ENCODE measurements at places on chromosomes 5 and 9.
A peak's percentile ranks its signal among the peaks of the same experiment; 100 is the strongest.

- DNase-seq = no peak
These were observed 81.9 kb upstream of the SLC30A5 start for GRCh38 chr5:69011910-69012309.

DNA sequence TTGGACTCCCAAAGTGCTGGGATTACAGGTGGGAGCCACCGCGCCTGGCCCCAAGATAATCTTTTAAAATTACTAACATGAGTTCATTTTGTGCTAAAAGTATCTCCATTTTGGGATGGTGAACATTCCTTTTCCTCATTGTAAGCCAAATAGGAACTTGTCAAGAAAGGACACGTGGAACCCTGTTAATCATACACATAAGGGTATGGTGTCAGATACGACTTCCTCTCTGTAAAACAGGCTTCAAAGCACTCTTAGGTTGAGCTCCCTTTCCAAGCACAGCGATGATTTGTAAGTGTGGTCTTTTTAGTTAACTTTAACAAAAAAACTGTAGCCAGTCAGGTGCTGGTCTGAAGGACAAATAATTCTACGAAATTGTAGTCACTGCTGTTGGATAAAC is 132.7 kb downstream of the UNC13B start:
- no peak for DNase-seq

GRCh38 chr9:99249619-99250018 is 27.5 kb downstream of the SEC61B start:
- no peak for DNase-seq

- no peak for DNase-seq
These were observed 8.2 kb downstream of the NDUFA8 start for GRCh38 chr9:122151267-122151828.

DNA sequence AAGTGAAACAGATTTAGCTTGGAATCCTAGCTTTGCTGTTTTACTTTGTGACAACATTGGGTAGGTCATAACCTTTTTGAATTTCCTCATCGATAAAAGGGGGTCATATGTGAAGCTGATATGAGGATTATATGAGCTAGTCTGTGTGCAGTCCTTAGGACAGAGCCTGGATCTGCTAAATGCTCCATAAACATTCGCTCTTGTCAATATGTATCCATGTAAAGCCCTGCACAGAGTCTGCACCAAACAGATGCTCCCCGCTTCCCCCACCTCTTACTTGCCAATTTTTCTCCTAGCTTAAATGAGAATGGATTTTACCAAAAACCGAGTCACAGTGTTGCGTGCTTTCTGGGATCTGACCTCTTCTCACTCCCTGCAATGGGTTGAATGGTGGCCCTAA is 5.4 kb downstream of the ANKRD55 start:
- DNase-seq = no peak

DNA sequence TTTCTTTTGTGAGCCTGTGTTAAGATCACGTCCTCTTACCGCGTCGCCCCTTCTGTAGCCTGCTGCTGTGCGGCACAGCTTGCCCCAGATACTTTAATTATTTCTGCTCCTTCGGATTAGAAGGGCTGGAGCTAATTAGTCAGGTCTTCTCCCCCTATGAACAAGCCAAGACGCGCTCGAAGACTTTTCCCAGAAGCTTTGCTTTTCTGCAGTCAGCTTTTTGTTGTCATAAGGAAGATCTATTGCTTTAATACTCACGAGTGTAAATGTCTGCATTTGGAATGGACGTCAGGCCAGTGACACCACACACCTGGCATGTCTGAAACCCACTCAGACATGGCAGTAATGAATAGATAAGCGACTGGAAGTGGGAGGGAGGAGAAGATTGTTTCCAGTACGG is 37.0 kb downstream of the PRUNE2 start:
- DNase-seq = peak; percentile 6
